Astrocyte (in vitro differentiated cells and primary cell): ENCODE measurements at places on chromosomes 12 and 14. TPM values are rescaled to one million over a fixed set of nuclear protein-coding genes. Genes with fewer than 3 reads are reported as not detected.

Gene PROX2
- total RNA-seq = not detected in 2 replicates

Gene PLXNC1
- 5.8 and 6.9 TPM in 2 replicates for total RNA-seq

Gene FLVCR2
- total RNA-seq = 3.1 and 6.2 TPM in 2 replicates

Gene MORN3
- 0.36 and 0.70 TPM in 2 replicates for total RNA-seq

Gene KCNJ8
- 0.93 and 1.0 TPM in 2 replicates for total RNA-seq

DNA sequence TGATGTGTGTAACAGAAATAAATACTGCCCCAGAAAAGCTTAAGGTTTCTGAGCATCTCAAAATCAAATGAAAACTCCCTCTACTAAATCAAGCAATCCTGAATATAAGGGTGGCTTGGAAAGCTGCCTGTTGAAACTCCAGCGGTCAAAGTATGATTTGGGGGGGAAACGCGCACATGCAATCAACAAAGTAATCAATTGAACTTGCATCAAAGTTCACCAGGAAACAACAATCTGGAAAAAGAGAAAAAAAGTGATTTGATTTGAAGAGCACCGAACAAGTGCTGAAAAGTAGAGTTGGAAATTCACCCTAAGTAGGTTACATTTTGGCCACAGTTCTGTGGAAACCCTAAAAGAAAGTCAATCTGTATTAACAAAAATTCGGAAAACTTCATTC, 700 bp downstream of the CNIH1 start:
- DNase-seq = no peak

DNA sequence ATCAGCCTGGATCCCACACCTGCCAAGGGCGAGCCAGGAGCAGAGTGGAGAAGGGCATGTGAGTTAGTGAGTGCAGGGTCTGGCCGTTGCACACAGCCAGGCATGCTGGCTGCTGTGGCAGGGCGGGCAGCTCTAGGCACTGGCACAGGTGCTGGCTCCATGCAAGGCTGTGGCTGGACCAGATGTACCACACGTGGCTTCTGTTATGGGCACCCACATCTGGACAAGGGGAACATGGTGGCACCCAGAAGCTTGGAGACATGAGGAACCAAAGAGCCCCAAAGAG, 20.1 kb downstream of the SERPINA3 start:
- no peak for DNase-seq

GRCh38 chr12:116202433-116202832, 75.1 kb downstream of the MED13L start:
- peak; percentile 50 for DNase-seq

DNA sequence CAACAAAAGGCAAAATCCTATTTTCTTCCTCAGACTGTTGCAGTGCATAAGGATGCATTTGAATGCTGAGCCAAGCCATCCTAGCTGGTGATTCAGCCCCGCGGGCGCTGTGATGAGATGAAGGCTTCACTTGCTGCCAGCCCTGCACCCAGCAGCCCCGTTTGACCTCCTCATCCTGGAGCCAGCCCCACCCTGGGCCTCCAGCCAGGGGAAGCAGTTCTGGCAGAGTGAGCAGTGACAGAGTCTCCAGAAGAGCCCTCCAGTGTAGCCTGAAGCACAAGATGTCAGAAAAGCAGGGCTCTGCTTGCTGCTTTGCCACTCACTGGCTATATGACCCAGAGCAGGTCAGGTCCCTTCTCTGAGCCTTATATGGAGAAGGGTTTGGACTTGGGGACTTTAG, 96.2 kb upstream of the HSPB8 start:
- no peak for DNase-seq

GRCh38 chr12:131087991-131088700, 134.4 kb downstream of the ADGRD1 start:
- no peak for DNase-seq

GRCh38 chr14:72594099-72594901, 299.6 kb downstream of the DPF3 start:
- no peak for DNase-seq

GRCh38 chr14:51298895-51299294, 58.8 kb downstream of the TMX1 start:
- peak; percentile 11 for DNase-seq

- no peak for DNase-seq
These were observed 13.5 kb downstream of the ZNF664 start for GRCh38 chr12:123986374-123986965.

- DNase-seq = no peak
These were observed 171.7 kb upstream of the LHX5 start for GRCh38 chr12:113643177-113643974.

DNA sequence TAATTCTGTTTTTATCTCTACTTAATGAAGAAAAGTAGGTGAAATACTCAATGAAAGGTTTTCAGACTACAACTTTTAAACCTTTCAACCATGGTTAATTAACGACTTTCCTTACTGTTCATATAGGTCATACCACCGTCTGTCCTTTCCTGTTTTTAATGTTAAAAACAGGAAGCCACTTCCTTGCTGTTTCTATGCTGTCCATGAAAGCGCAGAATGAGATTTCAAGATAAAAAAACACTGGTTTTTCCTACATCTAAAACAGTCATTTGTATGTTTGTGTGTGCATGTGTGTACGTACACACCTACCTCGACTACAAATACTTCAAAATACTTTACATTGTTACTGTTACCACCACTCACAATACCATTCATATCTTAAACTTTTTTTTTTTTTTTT, 27.3 kb downstream of the SPTLC2 start:
- DNase-seq = no peak

GRCh38 chr14:60647837-60648248, 1.4 kb downstream of the SIX1 start:
- DNase-seq = no peak

- DNase-seq = no peak
These were observed 51.2 kb upstream of the HELB start for GRCh38 chr12:66251049-66251448.

- no peak for DNase-seq
These were observed 1.6 kb downstream of the NXPH4 start for GRCh38 chr12:57218030-57218853.

DNA sequence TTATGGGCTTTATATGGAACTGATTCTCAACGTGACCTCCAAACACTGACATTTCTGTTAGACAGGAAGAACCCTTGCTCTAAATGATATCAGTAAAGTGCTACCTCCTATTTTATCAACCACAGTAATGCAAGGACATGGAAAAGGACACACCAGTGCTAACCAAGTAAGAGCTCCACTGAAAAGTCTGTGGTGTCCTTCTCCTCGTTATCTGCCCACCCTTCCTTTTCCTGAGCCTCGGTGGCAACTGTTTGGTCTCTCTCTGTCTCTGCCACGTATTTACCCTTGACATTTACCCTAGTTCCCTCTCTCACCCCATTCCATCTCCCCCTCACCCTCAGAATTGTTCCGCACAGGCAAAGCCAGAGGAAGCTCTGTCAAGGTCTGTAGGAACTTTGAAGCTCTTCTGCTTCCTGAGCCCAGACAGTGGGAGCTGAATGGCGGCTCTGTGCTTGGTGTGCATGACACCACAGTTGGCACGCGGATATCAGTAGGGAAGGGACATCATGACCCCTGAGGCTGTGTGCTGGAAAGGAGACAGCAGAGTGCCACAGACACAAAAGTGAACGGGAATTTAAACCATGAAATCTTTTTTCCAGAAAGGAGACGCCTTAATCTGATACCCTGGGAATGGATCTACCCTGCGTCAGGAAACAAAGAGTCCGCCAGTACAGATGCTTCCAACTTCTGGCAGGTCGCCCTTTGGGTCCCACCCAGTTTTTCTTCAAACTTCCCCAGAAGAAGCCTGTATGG, 50.8 kb downstream of the NTN4 start:
- DNase-seq = no peak

- DNase-seq = peak; percentile 23
These were observed at the start of gene NTF3 for GRCh38 chr12:5432011-5432400. NTF3 (plus strand) TSS chr12:5432108; CDS start chr12:5432325, 217 bp downstream.
